ENCODE measurements at places on chromosomes 3 and 15.

- DNase-seq = no peak
Measured at GRCh38 chr3:45644063-45644790, 45.0 kb upstream of the SACM1L start.

GRCh38 chr3:21624524-21624923 is 126.5 kb downstream of the ZNF385D start:
- no peak for DNase-seq

DNA sequence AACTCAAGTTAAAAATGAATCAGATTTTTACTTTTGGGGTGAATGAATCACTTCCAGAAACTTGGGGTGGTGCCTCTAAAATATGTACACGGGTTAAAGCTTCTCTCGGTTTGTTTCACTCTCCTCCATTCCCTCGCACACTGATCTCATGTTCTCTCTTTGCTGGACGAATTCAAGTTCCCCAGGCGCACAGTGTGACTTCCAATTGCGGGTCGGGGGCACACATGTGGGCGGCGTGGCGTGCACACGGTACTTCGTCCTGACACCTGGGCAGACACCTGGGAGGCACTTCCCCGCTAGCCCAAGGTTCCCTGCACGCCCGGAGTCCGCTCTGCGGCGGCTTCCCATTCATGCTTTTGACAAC is 692 bp downstream of the SCAANT1 start:
- no peak for DNase-seq

DNA sequence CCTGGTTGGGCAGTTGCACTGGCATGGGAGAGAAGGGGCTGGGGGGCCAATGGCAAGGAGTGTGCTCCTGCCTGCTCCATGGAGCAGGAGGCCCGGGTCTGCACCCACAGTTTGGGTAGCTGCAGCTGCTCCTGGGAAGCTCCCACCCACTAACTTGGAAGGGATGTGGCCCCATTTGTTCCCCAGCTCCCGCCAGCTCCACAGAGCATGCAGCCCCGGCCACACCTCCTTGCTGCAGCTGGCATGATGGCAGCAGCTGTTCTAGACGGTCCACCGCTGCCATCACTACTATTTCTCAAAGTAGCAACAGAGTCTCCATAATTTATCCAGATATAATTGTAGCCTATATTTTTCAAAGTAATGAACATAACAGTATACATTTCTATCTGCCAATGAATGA is 65.8 kb downstream of the PIK3CB start:
- no peak for DNase-seq

DNA sequence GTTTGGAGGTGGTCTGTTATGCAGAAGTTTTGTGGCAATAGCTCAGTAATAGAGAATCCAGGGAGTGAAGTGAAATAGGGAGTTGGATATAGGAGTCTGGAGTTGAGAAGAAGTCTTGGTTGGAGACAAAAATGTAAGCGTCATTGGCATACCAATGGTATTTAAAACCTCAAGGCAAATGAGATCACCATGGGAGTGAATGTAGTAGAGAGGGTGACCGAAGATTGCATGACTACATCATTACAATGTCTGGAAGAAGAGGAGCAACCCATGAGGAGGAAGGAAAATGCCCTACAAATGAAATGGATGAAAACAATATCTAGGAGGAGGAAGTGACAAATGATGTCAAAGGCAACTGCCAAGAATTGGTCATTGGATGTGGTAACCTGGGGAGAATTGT is 54.4 kb downstream of the CNTN4 start:
- no peak for DNase-seq

GRCh38 chr3:184953401-184953800 is 141.4 kb downstream of the VPS8 start:
- no peak for DNase-seq

GRCh38 chr3:24363242-24363641 is 131.4 kb downstream of the THRB start:
- no peak for DNase-seq

GRCh38 chr3:138694287-138695007 is 85.9 kb downstream of the FAIM start:
- DNase-seq = no peak

- no peak for DNase-seq
Measured at GRCh38 chr3:105759442-105760078, 109.3 kb downstream of the CBLB start.

GRCh38 chr3:127413318-127413673 is 125.5 kb upstream of the PRR20G start:
- DNase-seq = no peak

DNA sequence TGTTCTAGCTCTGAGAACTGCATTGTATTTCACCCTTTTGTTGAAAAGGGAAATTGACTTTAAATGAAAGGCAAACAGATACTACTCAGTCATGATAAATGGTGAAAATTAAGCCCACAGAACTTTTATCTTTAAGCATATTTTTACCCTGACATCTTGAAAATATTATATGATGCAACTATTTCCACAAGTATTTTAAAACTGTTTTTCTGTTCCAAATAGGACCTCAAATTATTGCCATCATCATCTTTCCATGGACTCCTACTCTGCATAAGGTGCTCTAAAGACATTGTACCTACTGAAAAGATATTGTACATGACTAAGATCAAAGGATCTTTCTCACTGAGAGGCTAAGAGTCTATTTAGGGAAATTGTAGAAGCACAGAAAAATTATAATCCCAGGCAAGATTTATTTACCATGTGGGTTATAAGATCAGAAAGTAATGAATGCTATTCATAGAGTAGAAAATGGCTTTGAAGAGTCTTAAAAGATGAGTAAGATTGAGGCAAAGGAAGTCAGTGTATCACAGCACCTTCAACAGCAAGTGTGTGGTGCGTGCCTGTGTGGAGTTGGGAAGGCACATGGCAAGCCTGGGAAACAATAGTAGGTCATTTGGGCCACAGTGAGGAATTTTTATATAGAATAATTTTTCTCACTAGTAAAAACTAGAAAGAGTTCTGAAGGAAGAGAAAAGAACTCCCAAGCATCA is 68.8 kb downstream of the VGLL3 start:
- no peak for DNase-seq

- no peak for DNase-seq
Measured at GRCh38 chr3:128549283-128550112, 56.5 kb upstream of the GATA2 start.

- DNase-seq = no peak
Measured at GRCh38 chr3:194333212-194333980, 17.7 kb downstream of the CPN2 start.

- no peak for DNase-seq
Measured at GRCh38 chr3:167783781-167784180, 48.3 kb downstream of the SERPINI1 start.

- no peak for DNase-seq
Measured at GRCh38 chr15:31252171-31252785, 74.4 kb upstream of the KLF13 start.

DNA sequence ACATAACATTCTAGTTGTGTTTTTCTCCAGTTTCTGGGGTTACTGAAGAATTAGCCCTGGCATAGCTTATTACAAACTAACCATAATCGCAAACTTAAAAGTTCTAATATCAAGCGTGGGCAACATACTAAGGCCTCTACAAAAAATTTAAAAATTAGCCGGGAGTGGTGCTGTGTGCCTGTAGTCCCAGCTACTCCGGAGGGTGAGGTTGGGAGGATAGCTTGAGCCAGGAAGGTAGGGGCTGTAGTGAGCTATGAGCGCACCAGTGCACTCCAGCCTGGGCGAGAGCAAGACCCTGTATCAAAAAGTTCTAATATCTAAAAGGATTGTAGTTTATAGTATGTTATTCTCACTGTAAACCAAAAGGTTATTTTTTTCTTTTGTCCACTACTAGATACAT is 1.1 kb downstream of the OIP5 start:
- DNase-seq = no peak

DNA sequence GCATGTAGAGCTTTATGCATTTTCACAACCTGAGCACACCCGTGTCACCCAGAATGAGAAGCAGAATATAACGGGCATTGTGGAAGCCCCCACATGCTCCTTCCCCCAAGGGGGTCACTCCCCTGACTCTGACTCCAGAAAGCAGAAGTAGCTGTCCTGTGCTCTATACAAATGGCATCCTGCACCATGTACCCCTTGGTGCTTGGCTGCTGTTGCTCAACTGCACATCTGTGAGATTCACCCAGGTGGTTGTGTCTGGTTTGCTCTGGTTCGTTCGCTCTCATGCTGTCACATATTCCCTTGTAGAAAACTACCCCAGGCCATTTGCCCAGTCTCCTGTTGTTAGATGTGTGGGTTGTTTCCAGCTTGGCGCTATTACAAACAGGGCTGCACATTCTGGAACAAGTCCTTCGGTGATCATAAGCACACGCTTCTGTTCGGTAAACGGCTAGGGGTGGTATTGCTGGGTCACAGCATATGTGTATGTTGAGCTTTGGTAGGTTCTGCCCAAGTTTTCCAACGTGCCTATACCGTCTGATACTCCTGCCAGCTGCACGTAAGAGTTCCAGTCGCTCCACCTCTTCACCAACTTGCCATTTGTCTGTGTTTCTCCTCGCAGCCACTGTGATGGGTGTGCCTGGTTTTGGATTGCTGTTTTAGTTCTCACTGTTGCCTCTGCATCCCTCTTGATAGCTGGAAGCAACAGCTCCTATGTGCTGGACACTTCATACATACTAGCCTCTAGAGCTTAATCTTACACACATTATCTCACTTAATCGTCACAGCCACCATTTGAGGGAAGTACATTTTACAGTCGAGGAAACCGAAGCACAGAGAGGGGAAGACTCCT is 65.4 kb upstream of the SLC6A6 start:
- DNase-seq = no peak

DNA sequence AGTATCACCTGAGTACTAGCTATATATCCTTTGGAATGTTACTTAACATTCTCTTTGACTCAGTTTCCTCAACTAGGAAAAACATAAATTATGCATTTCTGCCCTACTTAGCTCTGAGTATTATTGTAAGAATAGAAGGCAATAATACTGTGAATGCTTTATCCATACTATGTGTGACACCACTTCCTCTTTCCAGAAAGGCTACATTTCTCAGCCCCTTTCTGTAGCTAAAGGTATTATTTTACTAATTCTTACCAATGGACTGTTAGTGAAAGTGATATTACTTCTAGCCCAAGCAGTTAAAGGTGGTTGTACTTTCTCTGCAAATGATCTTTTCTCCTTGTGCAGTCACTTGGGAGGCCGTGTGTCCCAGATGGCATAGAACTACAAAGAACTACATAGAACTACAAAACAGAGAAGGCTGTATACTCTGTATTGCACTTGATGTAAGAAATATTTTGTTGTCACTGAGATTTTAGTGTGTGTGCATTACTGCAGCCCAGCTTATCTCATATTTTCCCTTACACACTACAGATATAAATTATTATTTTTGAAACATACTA is 35.1 kb downstream of the MYH15 start:
- no peak for DNase-seq

DNA sequence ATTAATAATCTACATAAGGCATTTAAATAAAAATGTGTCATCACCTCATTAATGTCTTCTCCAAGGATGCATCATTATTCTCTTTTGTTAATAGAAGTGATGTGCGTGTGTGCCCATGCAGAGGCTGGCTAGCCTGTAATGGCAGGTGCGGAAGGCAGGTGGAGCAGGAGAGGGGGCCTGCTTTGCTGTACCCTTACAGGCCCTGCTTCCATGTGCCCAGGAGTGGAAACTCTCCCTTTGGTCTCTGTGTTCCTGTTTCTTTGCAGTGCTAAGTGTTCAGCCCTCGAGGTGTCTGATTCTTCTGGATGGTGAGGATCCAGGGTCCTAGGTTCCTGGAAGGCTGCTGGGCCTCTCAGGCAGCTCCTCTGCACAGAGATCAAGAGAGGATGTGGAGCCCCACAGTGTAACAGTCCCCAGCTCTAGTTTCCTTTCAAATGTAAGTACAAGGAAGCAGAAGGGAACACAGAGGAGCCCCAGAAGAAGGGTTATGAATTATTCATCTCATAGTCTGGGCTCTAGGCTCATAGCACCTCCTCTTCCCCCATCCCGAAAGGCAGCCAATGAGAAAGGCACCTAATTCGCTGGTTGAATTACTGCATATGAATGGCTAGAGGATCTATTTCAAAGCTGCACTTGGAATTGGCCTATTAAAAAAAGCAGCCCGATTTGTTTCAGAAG is 39.2 kb upstream of the AGBL1 start:
- no peak for DNase-seq

Measured in caudate nucleus (tissue), 63 donors.